ENCODE measurements at places on chromosomes 7 and 10.
A peak's percentile ranks its signal among the peaks of the same experiment; 100 is the strongest.

- DNase-seq: no peak
These were observed 9.3 kb upstream of the PRSS1 start for GRCh38 chr7:142739923-142740492.

- no peak for DNase-seq
These were observed 251.2 kb upstream of the PPP2R2D start for GRCh38 chr10:131649617-131650016.

DNA sequence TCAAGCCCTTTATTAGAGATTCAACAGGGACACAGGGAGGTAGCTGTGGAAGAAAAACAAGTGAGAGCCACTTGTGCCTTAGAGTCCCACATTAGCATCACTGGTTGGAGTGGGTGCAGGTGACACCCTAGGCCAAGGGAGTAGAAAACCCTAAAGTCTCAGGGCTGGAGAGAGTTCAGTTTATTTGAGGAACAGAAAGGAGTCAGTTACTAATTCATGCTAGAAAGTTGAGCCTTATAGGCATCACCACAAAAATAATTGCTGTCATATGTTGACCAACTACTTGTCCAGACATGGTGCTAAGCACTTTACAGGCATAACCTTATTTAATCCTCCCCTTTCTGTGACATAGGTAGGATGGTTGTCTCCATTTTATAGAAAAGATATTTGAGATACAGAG lies 20.9 kb upstream of the ACSL5 start:
- no peak for DNase-seq

DNA sequence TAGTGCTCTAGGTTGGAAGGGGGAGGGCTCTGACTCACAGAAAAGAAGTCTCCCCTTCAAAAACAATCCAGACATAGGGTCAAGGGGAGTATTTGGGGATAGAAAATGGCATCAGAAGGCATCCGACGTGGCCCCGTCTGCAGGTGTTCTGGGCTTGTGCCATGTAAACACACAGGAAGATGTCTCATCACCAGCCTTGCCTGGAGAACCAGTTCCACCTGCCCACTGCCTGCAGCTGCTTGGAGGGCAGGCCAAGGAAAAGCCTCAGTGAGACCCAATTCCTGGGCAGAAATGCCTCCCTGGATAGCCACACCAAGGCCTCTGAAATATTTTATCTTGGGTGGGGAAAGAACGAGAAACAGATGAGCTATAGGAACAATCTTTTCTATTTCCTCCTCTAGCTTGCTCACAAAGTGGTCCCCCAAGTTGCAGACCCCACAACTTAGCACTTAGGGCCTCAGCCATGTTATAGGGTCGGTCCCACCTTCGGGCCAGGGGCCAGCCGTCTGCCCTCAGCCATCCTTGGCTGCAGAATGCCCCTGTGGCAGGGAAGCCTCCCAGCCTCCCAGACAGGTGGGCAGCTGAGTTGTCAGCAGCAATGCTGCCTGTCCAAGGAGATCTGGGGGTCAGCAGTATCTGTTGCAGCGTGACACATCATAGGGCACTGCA lies 54.3 kb upstream of the ECHDC3 start:
- DNase-seq: no peak

GRCh38 chr10:95832216-95833041 lies 75.3 kb upstream of the CC2D2B start:
- DNase-seq: no peak

DNA sequence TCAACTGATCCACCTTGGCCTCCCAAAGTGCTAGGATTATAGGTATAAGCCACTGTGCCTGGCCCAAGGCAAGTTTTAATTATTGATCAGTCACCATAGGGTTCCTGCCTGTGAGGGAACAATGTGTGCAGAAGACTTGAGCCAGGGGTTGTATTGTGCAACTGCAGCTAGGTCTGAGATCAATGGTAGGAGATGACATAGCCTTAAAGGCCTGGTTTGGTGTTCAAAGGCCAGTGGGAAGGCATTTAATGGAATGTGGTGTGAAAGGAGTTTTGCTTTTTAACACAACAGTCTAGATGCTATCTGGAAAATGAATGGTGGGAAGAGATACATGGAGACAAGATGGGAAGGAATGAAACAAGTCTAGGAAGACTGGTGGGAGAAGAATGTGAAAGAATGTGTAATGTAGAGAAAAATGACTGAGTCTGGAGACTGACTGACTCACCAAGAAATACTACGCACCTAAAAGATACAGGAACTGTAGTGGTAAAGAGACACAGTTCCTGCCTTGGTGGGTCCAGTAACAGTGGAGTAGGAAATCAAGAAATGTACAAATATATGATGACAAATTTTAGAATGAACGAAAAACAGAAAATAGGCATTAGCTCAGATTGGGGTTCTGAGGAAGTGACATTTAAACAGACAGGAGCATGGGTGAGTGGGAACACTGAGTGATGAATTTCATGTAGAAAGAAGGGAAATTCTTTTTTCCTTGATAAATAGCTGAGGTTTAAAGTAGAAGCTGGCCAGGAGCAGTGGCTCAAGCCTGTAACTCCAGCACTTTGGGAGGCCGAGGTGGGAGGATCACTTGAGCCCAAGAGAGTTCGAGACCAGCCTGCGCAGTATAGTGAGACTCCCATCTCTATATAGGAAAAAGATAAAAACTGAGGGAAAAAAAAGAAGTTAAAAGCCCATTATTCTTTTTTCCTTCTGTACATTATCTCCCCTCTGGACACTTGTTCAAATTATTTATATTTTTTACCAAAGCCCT lies 9.4 kb downstream of the HNRNPF start:
- DNase-seq: no peak

DNA sequence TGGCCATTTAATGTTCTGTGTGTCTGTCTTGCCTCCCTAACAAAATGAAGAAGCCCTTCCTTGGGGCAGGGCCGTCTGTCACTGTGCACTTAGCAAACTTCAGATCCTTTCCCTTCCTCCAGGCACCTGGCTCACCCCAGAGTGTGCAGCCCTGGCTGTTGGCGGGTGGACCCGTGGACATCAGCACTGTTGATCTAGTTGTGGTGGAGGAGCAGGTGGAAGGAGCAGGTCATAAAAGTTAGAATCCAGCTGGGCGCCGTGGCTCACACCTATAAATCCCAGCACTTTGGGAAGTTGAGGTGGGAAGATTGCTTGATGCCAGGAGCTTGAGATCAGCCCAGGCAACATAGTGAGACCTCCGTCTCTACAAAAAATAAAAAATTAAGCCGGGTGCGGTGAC lies 12.7 kb downstream of the RAB19 start:
- no peak for DNase-seq

DNA sequence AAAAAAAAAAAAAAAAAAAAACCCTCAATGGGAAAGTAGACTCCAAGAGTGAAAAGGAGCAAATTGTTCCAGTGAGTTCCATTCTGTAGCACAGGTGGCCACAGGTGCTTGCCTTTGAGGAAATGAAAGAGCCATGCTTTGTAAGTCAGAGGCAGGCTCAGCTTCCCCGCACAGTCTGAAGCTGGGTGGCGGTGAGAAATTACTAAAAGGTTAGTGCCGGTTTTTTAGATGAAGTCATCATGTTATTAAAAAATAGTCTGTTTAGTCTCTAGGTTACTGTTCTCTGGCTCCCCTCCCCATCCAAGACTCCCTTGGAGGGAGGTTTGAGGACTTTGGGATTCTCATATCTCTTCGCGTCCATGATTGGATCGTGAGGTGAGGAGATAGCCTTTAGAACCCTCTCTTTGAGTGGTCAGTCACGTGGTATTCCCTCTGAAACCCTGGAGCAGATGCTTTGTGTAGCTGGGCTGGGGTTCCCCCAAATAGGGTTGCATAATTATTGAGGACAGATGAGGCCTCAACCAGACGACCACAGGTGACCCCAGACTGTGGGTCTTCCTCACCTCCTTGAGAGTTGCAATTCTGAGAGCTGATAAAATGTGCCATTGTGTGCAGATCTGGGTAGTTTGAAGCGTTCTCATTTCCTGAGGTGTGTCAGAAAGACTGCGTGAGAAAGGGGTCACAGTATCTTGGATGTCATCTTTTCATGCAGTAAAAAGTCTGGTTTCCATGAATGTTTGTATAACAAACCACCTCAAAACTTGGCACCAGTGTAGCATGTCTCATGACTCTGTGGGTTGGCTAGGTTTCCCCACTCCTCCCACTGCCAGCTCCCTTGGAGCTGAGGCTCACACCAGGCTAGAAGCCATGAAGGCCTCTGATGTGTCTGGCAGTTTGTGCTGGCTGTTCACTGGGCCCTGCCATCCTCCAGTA lies 27.1 kb downstream of the OGDH start:
- peak; percentile 94 for DNase-seq

GRCh38 chr10:110459600-110459999 lies 38.1 kb upstream of the DUSP5 start:
- DNase-seq: no peak

GRCh38 chr7:47619806-47620205 lies 37.9 kb upstream of the TNS3 start:
- no peak for DNase-seq

- DNase-seq: no peak
These were observed 177.3 kb downstream of the KMT2E start for GRCh38 chr7:105191331-105191730.

GRCh38 chr10:113020838-113021237 lies 70.8 kb downstream of the TCF7L2 start:
- no peak for DNase-seq

DNA sequence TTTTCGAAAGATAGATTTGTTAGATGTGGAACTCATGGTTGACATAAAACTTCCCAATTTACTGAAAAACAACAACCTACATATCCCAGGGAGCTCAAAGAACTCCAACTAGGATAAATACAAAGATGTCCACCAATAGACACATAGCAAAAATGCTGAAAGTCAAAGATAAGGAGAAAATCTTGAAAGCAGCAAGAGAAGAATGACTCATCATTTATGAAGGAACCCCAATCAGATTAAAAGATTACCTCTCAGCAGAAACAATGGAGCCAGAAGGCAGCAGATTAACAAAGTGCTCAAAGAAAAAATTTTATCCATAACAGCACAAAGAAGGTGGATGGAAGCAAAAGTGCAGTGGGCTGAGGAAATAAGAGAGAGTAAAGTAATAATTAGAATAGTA lies 908.6 kb downstream of the SORCS3 start:
- DNase-seq: no peak

All from NCI-H226 (cell line).